ENCODE measurements at places on chromosomes 16 and 17. TPM values are rescaled to one million over a fixed set of nuclear protein-coding genes. Genes with fewer than 3 reads are reported as not detected.

GRCh38 chr17:21223086-21223485 lies 9.1 kb upstream of the TMEM11 start:
- no peaks in the 10 kb centered on the region for H3K27me3 ChIP-seq
- peaks cover 8% of the 10 kb centered on the region for H3K4me1 ChIP-seq
- H3K36me3 ChIP-seq = peaks cover 14% of the 10 kb centered on the region
- DNase-seq = no peak

DNA sequence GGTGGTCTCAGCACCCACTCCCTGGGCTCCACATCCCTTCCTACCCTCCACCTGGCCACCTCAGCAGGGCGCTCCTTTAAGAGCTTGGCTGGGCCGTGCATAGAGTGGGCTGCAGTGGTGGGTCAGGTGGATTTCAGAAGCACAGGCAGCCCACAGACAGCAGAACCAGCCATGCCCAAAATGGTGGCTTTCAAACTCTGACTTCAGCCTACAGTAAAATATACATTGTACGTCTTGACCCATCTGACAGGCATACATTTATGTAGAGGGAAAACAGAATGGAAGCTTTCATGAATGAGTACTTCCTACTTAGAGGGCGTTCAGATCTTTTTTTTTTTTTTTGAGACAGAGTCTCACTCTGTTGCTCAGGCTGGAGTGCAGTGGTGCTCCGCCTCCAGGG lies 26.0 kb upstream of the LASP1NB start:
- H3K27me3 ChIP-seq = peaks cover 7% of the 10 kb centered on the region
- DNase-seq = no peak
- peaks cover 16% of the 10 kb centered on the region for H3K36me3 ChIP-seq
- H3K4me3 ChIP-seq = peak overlapping the region; percentile 56
- peak overlapping the region; percentile 74 for H3K27ac ChIP-seq
- peaks cover 26% of the 10 kb centered on the region for H3K4me1 ChIP-seq

GRCh38 chr16:66115373-66115772 lies 251.1 kb upstream of the CDH5 start:
- peaks cover 6% of the 10 kb centered on the region for H3K27me3 ChIP-seq
- H3K27ac ChIP-seq = no peak overlapping the region
- no peaks in the 10 kb centered on the region for H3K4me1 ChIP-seq
- no peaks in the 10 kb centered on the region for H3K36me3 ChIP-seq
- H3K4me3 ChIP-seq = no peak overlapping the region

- no peak for DNase-seq
- H3K4me3 ChIP-seq = no peak overlapping the region
- peaks cover 6% of the 10 kb centered on the region for H3K36me3 ChIP-seq
- H3K27ac ChIP-seq = no peak overlapping the region
- peaks cover 49% of the 10 kb centered on the region for H3K4me1 ChIP-seq
- H3K27me3 ChIP-seq = peaks cover 1% of the 10 kb centered on the region
These were observed 3.3 kb downstream of the ARL4D start for GRCh38 chr17:43402078-43402477.

GRCh38 chr17:55717898-55718735 lies 4.5 kb downstream of the TMEM100 start:
- no peaks in the 10 kb centered on the region for H3K27me3 ChIP-seq
- peaks cover 31% of the 10 kb centered on the region for H3K4me1 ChIP-seq
- peak; percentile 78 for DNase-seq

GRCh38 chr17:29885031-29885640 lies 44.9 kb downstream of the SSH2 start:
- no peak for DNase-seq
- H3K4me3 ChIP-seq = no peak overlapping the region
- H3K4me1 ChIP-seq = peaks cover 11% of the 10 kb centered on the region
- H3K27ac ChIP-seq = no peak overlapping the region
- H3K27me3 ChIP-seq = no peaks in the 10 kb centered on the region

TMEM231 gene
- 14.5 TPM for total RNA-seq

GUCY2D gene
- not detected for total RNA-seq

DNA sequence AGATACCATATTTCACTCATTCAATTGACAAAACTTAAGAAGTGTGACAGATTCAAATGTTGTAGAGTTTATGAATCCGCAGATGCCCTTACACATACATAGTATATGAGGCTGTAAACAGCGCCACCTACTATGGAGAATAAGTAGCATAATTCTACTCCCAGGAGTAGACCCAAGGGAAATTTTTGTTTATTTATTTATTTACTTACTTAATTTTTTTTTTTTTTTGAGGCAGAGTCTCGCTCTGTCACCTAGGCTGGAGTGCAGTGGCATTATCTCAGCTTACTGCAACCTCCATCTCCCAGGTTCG lies 35.5 kb downstream of the GAN start:
- no peaks in the 10 kb centered on the region for H3K4me1 ChIP-seq
- no peak overlapping the region for H3K4me3 ChIP-seq
- H3K27me3 ChIP-seq = no peaks in the 10 kb centered on the region
- no peak for DNase-seq
- peaks cover 19% of the 10 kb centered on the region for H3K36me3 ChIP-seq
- H3K27ac ChIP-seq = no peak overlapping the region

GRCh38 chr16:23974223-23974622 lies 138.4 kb downstream of the PRKCB start:
- peaks cover 8% of the 10 kb centered on the region for H3K4me1 ChIP-seq
- peaks cover under 1% of the 10 kb centered on the region for H3K27me3 ChIP-seq
- DNase-seq = peak; percentile 27
- no peaks in the 10 kb centered on the region for H3K36me3 ChIP-seq

- H3K27me3 ChIP-seq = peaks cover 10% of the 10 kb centered on the region
- H3K4me1 ChIP-seq = peaks cover 32% of the 10 kb centered on the region
- peaks cover 42% of the 10 kb centered on the region for H3K36me3 ChIP-seq
- peak overlapping the region; percentile 61 for H3K27ac ChIP-seq
- DNase-seq = no peak
- H3K4me3 ChIP-seq = no peak overlapping the region
These were observed 43.2 kb downstream of the STH start for GRCh38 chr17:46042246-46042645.

TPSD1 gene
- not detected for total RNA-seq

DNA sequence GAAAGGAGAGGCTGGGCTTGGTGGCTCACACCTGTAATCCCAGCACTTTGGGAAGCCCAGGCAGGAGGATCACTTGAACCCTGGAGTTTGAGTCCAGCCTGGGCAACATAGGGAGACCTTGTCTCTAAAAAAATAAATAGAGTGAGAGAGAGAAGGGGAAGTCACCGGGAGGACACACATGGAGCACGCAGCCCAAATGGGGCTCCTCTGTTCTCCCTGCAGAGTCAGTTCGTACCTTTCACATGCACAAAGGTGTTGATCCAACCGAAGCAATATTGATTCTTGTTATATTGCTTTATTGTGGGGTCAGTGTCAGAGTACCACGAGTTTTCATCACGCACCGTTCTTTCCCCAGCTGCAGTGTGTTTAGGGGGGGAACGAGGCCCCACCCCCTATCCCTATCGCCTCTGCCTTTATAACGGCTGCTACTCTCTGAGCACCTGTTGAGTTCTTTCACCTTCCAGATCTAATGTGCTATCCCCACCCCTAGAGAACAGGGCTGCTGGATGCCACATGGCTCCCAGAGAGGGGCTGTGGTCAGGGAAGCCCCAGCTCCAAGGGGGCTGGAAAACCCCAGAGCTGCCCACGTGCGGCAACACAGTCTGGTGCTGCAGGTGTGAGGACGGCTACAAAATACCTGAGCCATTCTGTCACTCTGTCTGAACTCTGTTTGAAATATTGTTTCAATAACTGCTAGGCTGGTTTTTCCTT lies 1.0 kb upstream of the TMEM235 start:
- peaks cover 16% of the 10 kb centered on the region for H3K27me3 ChIP-seq
- H3K36me3 ChIP-seq = peaks cover 4% of the 10 kb centered on the region
- no peak overlapping the region for H3K4me3 ChIP-seq
- no peak overlapping the region for H3K27ac ChIP-seq
- peaks cover 39% of the 10 kb centered on the region for H3K4me1 ChIP-seq

DNA sequence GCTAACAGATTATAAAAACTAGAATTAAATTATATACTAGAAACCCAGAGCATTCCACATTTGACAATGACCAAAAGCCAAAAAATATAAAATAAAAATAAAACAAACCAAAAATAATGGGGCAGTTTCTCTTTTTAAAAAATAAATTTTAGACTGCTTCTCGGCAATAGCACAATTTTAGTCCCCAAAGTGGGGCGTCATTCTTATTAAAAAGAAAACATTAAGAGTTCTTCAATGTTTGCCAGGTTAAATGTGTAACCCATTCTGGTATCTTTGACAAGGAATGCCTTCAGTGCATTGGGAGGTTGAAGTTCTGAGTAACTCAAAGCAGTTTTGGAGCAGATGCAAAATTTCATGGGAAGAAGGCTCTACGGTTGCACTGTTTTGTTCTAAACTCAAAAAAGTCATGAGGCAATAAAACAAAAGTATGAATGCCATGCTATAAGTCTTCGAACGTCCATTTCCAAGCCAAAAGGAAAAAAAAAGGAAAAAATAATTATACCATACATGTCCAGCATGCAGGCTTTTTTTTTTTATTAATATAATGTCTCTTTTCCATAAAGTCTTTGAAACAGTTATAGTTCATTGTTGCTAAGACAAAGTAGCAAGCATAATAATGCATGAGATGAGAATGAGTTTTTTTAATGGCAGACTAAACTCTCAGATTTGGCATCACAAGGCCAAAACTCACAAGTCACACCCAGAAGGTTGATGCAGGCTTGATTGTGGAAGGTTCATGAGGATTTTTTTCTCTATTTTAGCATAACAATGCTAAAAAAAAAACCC lies 3.1 kb downstream of the MAF start:
- H3K4me3 ChIP-seq = peak overlapping the region; percentile 99
- no peak for DNase-seq
- peaks cover 6% of the 10 kb centered on the region for H3K27me3 ChIP-seq
- peaks cover 6% of the 10 kb centered on the region for H3K36me3 ChIP-seq
- peaks cover 25% of the 10 kb centered on the region for H3K4me1 ChIP-seq

DNA sequence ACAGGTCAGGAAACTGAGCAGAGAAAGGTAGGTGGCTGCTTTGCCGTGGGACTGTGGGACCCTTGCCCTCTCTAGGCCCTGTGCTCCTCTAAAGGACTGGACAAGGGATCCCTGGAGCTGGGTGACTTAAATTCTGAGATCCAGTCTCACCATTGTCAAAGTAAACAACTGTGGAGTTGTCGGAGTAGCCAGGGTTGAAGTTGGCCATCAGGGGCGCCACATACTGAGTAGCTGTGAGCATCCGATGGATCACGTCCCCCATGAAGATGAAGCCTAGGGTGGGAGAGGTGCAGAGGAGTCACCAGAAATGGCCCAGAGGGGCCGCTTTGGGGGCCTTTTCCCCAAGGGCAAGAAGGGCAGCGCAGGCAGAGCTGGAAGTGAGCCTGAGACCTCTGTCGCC lies 43.5 kb downstream of the PLXDC1 start:
- H3K27me3 ChIP-seq = peaks cover 10% of the 10 kb centered on the region
- no peak overlapping the region for H3K27ac ChIP-seq
- no peak for DNase-seq
- no peak overlapping the region for H3K4me3 ChIP-seq

DNA sequence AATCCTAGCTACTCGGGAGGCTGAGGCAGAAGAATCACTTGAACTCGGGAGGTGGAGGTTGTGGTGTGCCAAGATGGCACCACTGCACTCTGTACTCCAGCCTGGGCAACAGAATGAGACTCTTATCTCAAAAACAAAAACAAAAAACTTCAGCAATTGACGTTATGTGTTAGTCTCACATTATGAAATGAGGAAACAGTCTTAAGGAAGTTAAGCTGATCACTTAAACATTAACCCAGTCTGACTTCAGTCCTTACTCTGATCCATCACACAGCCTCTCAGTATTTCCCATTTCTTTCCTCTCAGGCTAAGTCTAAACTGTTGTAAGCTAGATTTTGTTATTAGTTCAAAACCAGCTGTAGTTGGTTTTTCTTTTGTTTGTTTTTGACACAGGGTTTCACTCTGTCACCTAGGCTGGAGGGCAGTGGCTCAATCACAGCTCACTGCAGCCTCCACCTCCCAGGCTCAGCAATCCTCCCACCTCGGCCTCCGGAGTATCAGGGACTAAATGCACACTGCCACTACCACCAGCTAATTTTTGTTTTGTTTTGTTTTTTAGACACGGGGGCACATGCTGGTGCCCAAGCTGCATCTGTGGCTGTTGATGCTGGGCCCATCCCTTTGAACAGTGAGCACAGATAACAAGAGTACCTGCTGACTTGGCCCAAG lies 6.3 kb downstream of the JPT1 start:
- H3K4me3 ChIP-seq = no peak overlapping the region
- peaks cover 5% of the 10 kb centered on the region for H3K27me3 ChIP-seq
- peaks cover 24% of the 10 kb centered on the region for H3K36me3 ChIP-seq
- no peak overlapping the region for H3K27ac ChIP-seq

DNA sequence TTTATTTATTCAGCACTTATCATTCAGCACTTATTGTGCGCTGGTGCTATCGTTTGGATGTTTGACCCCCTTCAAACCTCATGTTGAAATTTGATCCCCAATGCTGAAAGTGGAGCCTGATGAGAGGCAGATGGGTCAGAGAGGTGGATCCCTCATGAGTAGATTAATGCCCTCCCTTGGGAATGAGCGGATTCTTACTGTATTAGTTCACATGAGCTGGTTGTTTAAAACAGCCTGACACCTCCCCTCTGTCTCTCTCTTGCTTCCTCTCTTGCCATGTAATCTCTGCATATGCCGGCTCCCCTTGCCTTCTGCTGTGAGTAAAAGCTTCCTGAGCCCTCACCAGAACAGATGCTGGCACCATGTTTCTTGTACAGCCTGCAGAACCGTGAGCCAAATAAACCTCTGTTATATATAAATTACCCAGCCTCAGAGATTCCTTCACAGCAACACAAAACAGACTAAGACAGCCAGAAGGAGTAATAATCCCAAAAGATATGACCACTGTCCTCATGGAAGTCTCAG lies 111.1 kb downstream of the CACNG3 start:
- DNase-seq = no peak
- no peak overlapping the region for H3K4me3 ChIP-seq
- H3K27me3 ChIP-seq = no peaks in the 10 kb centered on the region
- H3K27ac ChIP-seq = no peak overlapping the region

BRIP1 gene
- 5.2 TPM for total RNA-seq

LRRC36 gene
- 24.1 TPM for total RNA-seq

- no peaks in the 10 kb centered on the region for H3K27me3 ChIP-seq
- H3K27ac ChIP-seq = peak overlapping the region; percentile 75
- H3K4me1 ChIP-seq = peaks cover 41% of the 10 kb centered on the region
- H3K4me3 ChIP-seq = peak overlapping the region; percentile 14
These were observed 54.6 kb upstream of the CORO6 start for GRCh38 chr17:29677221-29677791.

GRCh38 chr17:20273741-20274500 lies 193.4 kb downstream of the LGALS9B start:
- peaks cover 1% of the 10 kb centered on the region for H3K27me3 ChIP-seq
- no peak for DNase-seq
- peaks cover 5% of the 10 kb centered on the region for H3K36me3 ChIP-seq
- H3K4me3 ChIP-seq = no peak overlapping the region
- H3K4me1 ChIP-seq = peaks cover 21% of the 10 kb centered on the region
